ENCODE measurements at places on chromosomes 7 and 10.

GRCh38 chr10:84179059-84179710 lies 5.6 kb downstream of the GPR15LG start:
- no peak for DNase-seq

- peak; percentile 76 for DNase-seq
Observed at GRCh38 chr7:21142081-21142480, 285.8 kb upstream of the SP4 start.

DNA sequence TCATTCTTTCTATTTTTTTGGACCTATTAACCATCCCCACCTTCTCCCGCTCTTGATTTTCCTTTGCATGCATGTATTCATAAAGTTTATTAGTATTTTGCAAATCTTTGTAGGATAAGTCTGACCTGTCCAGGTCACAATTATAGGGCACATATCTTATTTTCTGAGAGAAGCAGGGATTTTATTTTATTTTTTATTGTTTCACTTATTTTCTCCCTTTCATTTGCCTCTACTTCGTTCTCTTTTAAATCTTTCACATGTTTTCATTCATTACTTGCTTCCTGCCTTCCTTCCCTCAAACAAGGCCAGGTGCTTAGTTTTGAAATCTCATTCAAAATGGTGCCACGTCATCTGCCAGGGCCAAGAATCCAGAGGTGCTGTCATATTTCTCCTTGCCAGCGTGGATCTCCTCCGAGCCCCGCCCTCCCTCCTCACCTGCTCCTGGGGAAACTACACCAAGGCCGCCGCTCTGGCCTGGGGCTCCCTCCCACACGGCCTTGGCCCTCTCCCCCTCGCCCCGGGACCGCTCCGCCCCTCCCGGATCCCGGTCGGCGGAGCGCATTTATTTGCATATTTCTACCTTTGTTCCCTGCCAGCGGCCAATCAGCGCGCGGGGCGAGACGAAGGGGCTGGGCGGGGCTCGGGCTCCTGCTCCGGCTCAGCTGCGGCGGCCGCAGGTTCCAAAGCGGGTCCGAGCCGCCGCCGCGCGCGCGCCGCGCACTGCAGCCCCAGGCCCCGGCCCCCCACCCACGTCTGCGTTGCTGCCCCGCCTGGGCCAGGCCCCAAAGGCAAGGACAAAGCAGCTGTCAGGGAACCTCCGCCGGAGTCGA lies at the start of gene TSPAN13:
TSS of gene TSPAN13 (plus strand) at position 654 of the 830 bp plus-strand sequence. CDS start 213 bp downstream, outside the sequence.
- DNase-seq = peak; percentile 99

- DNase-seq = no peak
Observed at GRCh38 chr10:11009471-11010308, 8.0 kb upstream of the CELF2 start.

DNA sequence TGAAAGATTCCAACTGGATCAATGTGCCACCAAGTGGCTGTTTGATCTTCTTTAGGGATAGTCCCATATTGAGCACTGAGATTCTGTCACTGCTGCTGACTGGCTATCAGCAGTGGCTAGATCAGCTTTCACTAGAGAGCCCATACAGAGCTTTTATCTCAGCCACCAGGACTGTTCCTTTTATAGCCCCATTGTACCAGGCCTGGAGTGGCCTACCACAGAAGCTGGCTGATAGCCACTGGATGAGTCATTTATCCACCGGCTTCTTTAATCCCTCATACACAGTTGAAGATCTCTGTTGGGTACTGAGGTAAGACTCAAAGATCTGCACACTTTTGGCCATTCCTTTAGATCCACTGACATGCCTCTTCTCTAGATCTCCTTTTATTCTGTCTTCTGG lies 1101.1 kb downstream of the SORCS3 start:
- DNase-seq = no peak

DNA sequence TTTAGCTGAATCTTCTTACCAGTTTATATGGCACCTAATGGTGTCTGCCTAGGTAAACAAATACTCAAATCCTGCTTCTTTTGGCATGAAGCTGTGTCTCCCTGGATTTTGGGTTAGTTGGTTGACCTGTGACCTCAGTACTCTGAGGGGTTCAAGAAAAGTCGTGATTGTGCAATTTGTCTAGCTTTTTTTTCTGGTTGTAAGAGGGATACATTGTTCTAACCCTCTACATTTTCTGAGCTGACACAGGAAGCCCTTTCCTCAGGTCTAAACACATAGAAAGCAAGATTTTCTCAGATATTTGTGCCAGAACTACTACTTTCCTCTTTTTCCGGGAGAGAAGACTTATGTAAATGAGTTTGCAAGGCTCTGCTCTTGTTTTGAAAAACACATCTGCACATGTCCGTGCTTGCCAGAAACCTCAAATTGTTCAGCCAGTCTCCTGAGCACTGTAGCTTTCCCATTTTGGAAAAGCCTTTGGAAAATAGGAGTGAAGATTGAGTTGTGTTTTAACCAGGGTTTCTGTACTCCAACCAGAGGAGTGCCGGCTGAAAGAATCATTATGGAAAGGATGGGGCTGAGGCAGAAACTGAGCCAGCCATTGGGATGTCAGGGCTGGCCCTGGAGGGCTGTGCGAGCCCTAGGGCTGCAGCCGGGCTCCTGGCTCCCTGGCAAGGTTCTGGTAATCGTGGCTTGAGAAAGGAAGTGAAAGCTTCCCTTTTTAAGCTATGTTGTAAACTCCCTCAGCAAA lies 31.3 kb upstream of the CXCL12 start:
- DNase-seq = no peak

GRCh38 chr7:98250789-98251188 lies 1.2 kb downstream of the TECPR1 start:
- DNase-seq = no peak

GRCh38 chr10:86163522-86164173 lies 202.9 kb downstream of the GRID1 start:
- DNase-seq = no peak

- DNase-seq = no peak
Observed at GRCh38 chr7:29588212-29588611, 24.6 kb downstream of the PRR15 start.

DNA sequence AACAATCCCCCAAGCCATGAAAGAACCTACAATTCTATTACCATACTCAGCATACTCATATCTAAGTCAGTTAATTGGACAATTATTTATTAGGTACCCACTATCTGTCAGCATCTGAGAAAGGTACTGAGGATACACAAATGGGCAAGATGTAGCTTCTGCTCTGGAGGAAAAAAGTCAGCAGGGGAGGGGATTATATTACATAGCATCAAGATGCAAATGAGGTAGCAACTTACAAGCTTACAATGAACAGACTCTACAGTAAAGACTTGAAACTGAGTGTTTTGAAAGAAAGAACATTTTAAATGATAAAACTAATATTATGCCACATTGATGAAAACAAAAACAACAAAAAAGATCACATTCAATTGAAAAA lies 10.8 kb upstream of the CUBN start:
- DNase-seq = no peak

GRCh38 chr7:155764438-155764793 lies 47.8 kb downstream of the SHH start:
- DNase-seq = no peak

DNA sequence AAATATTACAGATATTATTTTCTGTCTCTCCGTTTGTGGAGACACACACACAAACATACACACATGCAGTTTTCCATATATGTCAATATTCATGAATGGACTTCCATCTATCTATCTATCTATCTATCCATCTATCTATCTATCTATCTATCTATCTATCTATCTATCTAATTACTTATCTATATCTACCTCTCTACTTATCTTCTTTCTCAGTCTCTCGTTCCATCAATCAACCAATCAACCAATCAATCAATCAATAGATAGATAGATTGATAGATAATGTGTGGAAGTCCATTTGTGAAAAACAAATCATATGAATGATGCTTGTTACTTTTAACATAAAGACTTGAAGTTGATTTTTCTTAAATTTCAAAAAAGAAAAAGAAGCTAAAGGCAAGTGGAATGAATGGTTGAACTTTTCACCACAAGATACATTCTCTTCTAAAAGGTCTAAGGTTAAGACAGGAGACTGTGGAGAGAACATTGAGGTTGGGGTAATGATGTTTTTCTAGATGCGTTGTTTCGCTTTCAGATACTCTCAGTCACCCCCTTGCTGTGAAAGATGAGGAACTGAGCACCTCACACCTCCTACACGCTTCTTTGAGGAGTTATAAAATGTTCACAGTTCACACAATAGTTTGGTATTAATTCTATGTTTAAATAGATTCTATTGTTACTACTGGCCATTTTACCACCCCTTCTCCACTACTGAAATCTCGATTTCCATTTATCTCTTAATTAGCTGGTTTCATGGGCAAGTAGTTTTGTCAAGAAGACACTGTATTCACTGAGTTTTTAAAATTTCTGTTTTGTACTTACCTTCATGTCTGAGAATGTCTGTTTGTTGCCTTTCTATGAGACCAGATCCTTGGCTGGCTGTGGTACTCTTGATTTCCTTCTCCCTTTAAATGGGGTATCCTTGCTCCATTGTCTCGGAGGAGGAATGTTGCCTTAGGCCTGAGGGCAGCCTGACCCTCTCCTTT lies 114.1 kb downstream of the EMX2 start:
- no peak for DNase-seq

GRCh38 chr10:50552771-50553535 lies 70.8 kb downstream of the SGMS1 start:
- DNase-seq = no peak

DNA sequence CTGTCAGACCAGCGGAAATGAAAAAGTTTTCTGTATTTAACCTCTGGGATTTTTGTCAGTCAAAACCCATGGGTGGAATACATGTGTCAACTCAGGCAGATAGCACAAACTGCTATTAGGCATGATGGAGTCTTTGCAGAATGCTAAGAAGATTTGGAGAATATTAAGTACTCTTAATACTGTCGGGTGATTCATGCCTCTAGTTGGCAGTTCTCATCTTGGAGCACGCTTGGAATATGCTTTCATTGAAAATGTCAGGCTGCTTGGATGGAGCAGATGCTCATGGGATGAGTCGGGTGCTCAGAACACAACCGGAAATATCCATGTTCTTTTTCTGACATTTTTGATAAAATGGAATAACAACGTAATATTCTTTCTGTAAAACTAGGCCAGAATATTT lies 27.6 kb upstream of the PRKG1 start:
- no peak for DNase-seq

- DNase-seq = no peak
Observed at GRCh38 chr10:98555021-98555619, 108.4 kb upstream of the HPS1 start.

DNA sequence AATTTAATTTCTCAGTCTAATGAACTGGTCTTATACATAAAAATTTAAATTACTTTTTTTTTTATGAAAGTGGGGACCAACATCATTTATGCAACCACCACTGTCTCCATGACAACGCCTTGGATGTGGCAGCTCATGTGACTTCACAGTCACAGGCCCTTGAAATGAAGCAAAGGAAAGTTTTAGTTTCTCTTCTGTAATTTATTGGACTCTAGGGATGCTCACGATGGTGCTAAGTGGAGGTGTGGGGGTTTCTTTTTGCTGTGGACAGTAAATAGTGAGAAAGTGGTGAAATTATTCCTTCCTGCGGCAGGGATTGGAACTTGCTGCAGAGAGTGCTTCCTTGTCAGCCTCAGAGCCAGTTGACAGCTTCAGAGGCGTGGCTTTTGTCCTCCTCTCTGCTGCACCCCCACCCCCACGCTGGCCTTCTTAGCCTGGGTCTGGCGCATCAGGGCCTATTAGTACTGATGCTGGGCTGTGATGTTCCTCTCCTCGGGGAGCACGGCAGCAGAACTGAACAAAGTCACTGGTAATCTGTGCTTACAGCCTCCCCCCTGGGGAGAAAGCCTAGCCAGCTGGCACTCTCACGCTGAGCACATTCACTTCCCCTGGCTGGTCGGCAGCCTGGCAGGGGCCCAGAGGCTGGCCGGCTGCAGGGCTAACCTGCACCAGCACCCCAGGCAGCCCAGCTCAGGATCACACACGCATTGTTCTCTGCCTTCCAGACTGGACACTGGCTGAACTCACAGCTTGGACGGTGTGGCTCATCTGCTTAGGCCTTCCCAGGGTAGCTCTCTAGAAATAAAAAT lies 517.5 kb upstream of the GALNT17 start:
- DNase-seq = peak; percentile 7

DNA sequence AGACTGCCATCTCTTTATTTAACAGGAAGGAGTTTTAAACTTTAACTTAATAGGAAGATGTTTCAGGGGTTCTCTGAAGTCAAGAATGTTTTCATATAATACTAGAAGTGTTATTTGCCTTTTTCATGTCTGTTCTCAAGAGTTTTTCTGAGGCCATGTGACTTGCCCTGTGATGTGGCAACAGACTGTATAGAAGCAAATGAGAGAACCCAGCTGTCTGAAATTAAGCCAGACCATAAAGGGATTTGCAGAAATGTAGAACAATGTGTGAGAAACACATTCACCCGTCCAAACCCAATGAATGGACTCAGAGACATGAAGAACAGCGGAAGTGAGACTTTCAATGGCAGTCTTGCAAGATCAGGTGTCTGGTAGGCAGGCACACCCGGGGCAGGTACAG lies 23.8 kb downstream of the MAPK8 start:
- DNase-seq = no peak

- no peak for DNase-seq
Observed at GRCh38 chr10:18419945-18420344, 231.4 kb downstream of the NSUN6 start.

GRCh38 chr7:22146961-22147512 lies 201.3 kb upstream of the CDCA7L start:
- no peak for DNase-seq

GRCh38 chr7:139651308-139651707 lies 126.5 kb downstream of the HIPK2 start:
- peak; percentile 38 for DNase-seq

GRCh38 chr10:12252882-12253546 lies 57.0 kb downstream of the CDC123 start:
- DNase-seq = peak; percentile 28

DNA sequence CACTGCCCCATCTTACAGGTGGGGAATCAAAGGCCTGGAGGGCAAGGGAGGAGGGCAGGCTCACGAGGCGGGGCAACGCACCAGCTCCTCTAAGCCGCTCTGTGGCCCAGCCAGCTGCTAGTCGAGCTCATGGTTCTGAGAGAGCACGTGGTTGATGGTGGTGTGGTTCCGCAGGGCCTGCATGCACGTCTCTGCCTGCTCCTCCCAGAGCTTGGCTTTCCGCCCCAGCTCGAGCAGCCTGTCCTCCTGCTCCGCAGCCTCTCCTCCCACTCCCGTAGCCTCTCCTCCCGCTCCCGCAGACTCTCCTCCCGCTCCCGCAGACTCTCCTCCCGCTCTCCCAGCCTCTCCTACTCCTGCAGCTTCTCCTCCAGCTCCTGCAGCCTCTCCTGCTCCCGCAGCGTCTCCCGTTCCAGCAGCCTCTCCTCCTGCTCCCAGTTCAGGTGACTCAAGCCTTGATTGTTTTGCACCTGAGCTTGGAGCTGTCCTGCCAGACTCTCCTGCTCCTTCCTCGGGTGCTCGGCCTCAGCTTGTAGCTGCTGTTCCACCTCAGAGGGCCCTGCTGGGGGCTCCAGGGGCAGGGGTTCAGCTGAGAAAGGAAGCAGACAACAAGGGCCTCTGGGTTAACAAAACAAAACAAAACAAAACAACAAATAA lies 19.1 kb upstream of the MTPAP start:
- no peak for DNase-seq

Data from SHP77 (cell line).